ENCODE measurements at places on chromosomes 2 and 18. TPM values are rescaled to one million over a fixed set of nuclear protein-coding genes. Genes with fewer than 3 reads are reported as not detected.

The ICA1L gene
- total RNA-seq, result 6.8 TPM

The SPP2 gene
- not detected for total RNA-seq

The ARPC2 gene
- 343 TPM for total RNA-seq

The DOK6 gene
- not detected for total RNA-seq

The GAREM2 gene
- total RNA-seq, result 1.8 TPM

The UGT1A7 gene
- not detected for total RNA-seq

The WDR75 gene
- 51.2 TPM for total RNA-seq

The GBX2 gene
- not detected for total RNA-seq

The UPP2 gene
- not detected for total RNA-seq

The TTC32 gene
- total RNA-seq, result 38.1 TPM

The GPR35 gene
- total RNA-seq, result 1.8 TPM

The CYB5A gene
- total RNA-seq, result 46.9 TPM

The CFAP221 gene
- not detected for total RNA-seq

The SERPINB12 gene
- total RNA-seq, result not detected

The UGT1A3 gene
- not detected for total RNA-seq

The DNMT3A gene
- total RNA-seq, result 24.5 TPM
